ENCODE measurements at places on chromosomes 3 and 15.
A peak's percentile ranks its signal among the peaks of the same experiment; 100 is the strongest.

DNA sequence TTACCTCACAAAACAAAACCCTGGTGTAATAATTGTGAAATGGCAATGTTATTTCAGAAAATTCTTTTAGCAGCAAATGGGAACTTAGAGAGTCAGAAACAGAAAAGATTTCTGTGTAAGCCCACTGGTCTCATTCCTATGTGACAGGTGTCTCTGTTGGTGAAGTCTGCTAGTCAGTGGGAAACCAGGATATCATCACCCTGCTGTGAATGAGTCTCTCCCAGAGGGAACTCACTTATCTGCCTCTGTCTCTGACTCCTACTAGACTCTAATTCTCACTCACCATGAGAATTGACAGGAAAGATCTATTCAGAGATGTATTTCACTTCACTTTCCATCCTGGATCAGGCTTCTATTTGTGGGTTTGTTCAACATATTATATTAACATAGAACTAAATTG, 266.0 kb downstream of the EPHA3 start:
- DNase-seq = no peak

- no peak for DNase-seq
These were observed 88.1 kb upstream of the THRB start for GRCh38 chr3:24582431-24583403.

DNA sequence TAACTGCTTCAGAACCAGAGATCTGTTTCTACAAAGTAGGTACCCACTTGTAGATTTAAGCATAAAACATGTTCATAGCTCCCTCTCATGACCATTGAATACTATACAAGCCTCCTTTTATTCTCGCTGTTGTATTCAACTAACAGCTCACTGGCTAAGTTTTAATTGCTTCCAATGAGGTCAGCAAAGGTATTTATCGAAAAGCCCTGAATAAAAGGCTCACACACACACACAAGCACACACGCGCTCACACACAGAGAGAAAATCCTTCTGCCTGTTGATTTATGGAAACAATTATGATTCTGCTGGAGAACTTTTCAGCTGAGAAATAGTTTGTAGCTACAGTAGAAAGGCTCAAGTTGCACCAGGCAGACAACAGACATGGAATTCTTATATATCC, at the start of gene FGF7:
TSS of gene FGF7 (plus strand) at position 222 of the 400 bp plus-strand sequence. CDS start 1,056 bp downstream, outside the sequence.
- DNase-seq = no peak

DNA sequence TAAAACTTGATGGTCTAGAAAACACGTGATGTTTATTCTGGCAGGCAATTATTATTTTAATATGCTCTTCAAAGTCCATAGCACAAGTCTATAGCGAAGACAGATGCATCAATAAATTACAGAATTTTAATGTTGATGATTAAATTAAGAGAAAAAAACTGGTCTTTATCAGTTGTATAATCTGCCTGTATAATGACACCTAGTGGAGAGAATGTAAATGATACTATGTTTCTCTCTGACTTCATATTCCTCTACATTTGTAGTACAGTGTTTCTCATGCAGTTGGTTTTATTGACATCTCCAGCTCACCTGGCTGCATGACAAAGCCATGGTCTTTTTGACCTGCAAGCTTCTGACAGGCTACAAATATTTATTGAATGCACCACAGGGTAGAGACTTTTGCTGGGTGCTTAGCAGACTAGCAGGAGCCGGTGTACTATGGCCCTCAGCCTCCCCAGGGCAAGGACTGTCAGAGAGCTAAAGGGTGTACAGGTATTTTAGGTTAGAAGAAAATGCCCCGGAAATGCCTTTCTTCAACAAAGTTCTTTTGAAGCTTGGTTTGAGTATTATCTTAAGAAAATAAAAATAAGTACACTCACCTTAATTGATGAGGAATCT, 289.9 kb downstream of the GAP43 start:
- DNase-seq = no peak

DNA sequence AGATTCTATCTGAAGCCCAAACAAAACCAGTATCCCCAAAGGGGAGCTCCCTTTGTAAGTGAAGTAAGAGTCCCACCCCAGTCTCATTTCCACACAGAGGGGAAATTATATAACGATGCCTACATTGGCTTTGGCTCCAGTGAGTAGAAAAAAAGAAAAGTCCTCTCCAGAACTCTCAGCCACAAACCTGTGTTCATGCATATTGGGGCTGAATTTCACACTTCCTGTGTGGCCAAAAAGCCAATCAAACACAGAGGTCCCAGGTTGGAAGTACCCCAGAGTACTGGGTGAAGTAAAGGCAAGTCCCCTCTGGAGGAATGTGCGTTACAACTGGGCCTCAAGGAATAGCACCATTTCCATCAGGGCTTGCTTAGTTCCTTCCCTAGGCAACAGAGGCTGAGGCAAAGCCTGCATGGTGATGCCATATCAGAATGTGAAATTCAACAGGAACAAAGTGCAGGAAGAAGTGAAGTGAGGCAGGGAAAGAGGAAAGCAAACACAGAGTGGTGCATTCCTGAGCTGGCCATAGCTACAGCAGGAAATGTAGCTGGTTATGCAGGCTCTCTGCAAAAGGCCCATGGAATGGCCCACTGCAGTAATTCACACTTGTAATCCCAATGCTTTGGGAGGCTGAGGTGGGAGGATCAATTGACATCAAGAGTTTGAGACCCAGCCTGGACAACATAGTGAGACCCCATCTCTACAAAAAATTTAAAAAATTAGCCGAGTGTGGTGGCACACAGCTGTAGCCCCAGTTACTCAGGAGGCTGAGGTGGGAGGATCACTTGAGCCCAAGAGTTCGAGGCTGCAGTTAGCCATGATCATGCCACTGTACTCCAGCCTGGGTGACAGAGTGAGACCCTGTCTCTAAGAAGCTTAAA, 16.6 kb upstream of the CX3CR1 start:
- no peak for DNase-seq

DNA sequence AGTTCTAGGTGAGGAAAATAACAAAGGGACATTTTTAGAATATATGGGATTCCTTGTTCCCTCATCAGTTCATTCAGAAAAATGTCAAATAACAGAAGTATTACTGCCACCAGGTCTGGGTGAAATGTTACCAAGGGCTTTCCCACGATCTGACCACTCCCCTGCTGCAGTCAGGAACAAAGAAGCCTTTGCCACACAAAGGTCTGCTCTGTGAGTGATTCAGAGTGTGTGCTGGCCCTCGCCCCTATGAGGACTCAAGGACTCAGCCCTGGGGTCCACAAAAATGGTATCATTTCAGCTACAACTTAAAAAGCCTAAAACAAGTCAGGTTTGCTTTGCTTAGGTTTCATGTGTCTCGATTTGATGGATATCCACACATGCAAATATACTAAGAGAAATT, 5.0 kb downstream of the MKRN3 start:
- peak; percentile 9 for DNase-seq

DNA sequence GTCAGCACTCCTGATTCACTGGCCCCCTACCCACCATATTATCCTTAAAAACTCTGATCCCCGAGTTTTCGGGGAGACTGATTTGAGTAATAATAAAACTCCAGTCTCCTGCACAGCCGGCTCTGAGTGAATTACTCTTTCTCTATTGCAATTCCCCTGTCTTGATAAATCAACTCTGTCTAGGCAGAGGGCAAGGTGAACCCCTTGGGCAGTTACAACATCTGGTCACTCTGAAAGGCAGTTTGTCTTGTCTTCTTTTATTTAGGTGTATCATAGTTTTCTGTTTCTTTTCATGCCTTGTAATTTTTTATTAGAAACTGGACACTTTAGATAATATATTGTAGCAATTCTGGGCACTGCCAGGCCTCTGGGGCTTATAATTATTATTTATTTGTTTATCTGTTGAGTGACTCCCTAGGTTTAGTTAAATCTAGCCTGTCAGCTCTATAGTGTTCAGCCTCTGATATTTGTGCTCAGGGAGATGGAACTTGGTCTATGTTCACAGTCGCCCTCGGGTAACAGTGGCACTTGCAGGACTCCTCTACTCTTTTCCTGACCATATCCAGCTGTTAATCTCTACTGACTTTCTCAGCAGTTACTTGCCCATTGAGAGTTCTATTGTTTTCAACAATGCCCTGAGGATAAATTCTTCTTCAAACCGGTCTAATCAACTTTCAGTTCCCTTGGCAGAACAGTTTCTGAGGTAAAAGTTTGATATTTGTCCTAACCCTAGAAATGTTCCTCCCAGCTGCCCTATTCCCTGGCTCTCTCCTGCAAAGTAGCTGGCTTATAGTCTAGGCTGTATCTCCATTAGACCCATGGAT, 15.5 kb upstream of the PLAAT1 start:
- no peak for DNase-seq

DNA sequence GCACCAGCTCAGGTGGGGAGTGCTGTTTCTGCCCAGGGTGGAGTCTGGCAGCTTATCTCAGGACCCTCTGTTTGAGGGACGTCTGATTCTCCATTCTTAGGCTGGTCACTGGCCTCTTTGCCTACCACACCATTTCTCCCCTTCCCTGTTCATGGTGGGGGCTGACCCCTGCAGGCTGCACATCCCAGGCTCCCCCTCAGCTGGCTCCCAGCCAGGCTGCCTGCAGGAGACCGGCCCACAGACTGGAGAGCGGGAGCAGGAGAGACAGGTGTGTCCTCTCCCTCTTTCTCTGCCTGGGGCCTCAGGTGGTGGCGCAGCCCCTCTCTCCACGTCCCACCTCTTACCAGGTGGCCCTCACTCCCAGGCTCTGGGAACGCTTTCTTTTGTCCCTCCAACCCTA, 60.8 kb downstream of the RAB11A start:
- no peak for DNase-seq

DNA sequence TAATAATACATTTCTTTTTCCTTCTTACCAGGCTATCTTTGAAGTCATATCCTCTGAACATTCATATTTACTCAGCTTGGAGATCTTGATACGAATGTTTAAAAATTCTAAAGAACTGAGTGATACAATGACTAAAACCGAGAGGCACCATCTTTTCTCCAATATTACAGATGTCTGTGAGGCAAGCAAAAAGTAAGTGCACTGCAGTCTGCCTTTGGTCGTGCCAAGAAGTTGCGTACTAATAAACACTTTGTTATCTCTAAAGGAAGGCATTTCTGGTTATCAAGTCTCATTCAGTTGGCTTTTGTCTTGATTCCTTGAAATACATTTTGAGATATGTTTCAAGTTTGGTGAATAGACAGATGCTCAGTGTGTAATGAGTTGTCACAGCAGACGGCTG, 31.6 kb downstream of the ARHGEF26 start:
- no peak for DNase-seq

- peak; percentile 5 for DNase-seq
These were observed 310.6 kb downstream of the NLGN1 start for GRCh38 chr3:173708191-173708590.

- DNase-seq = peak; percentile 73
These were observed 3.8 kb downstream of the HEG1 start for GRCh38 chr3:125051715-125052581.

DNA sequence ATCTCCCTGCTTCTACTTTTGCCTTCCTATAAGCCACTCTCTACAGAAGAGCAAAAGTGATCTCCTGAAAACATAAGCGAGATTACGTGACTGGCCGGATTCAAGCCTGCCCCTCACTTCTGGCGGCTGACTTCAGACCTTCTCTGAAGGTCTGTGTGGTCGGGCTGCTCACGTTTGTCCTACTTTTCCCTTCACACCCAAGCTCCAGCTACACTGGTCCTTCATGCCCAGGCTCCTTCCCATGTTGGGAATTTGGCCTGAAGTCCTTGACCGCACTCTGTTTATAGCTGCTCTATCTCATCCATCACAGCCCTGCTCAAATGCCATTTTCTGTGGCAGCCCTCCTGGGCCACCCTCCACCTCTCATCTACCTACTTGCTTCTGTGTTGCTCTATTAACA, 6.7 kb upstream of the PLA2G4E start:
- no peak for DNase-seq

- DNase-seq = no peak
These were observed 98.8 kb downstream of the FNDC3B start for GRCh38 chr3:172138193-172138537.

- DNase-seq = no peak
These were observed 16.5 kb upstream of the RGMA start for GRCh38 chr15:93105485-93105884.

DNA sequence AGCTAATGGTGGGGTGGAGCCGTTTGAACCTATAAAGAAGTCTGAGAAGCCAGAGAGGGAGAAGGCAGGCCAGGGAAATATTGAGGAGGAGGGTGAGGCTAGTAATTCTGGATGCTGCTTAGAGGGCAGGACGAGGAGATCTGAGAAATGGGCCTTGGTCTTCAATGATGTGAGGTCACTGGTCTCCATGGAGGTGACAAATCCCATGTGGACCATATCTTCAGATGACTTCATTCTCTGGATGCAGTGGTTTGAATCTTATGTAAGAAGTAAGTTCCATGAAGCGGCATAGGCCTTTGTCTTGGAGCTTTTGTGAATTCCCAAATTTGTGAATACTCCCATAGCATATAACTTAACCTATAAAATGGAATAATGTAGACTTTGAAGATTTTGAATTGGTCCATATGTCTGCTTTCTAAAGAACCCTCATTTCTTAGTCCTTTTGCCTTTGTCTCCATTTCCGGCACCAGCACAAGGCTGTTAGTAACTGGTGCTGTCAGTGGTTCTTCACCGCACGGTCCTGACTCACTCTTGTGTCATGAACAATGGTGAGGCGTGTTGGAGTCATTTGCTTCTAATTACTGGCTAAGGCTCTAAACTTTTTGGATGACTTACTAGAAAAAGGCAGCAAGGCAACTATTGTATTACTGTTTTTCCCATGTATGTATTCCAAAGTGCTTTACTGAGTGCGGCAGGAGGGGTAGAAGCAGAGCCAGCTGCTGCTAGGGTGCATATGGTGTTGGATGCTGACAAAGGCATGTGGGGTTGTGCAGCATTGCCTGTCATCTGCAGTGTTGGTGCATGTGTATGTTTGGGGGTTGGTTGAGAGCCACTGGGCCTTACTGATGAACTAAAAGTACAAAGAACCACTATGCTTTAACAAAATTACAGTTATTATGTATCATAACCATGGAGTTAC, 279.3 kb upstream of the C2CD4B start:
- peak; percentile 50 for DNase-seq

DNA sequence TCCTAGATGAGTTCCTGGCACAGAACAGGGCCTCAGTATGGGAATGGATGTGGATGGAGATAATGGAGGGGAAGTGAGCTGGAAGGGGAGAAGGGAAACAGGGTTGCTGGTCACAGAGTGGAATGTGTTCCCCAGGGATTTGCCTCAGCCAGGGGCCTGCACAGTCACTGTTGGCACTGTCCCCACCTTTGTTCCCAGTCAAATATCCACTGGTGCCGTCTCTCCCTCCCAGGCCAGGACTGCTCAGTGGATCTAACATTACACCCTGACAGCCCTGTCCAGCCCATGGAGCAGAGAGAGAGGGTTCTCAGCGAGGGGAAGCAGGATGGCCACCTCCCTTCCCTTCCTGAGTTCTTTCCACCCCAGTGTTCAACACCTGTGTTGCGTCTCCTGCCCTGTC, 1.5 kb upstream of the PPP1R2 start:
- no peak for DNase-seq
